ENCODE measurements at places on chromosomes 16 and 17.

GRCh38 chr17:65638221-65638975 is 77.0 kb upstream of the AXIN2 start:
- no peak for DNase-seq

DNA sequence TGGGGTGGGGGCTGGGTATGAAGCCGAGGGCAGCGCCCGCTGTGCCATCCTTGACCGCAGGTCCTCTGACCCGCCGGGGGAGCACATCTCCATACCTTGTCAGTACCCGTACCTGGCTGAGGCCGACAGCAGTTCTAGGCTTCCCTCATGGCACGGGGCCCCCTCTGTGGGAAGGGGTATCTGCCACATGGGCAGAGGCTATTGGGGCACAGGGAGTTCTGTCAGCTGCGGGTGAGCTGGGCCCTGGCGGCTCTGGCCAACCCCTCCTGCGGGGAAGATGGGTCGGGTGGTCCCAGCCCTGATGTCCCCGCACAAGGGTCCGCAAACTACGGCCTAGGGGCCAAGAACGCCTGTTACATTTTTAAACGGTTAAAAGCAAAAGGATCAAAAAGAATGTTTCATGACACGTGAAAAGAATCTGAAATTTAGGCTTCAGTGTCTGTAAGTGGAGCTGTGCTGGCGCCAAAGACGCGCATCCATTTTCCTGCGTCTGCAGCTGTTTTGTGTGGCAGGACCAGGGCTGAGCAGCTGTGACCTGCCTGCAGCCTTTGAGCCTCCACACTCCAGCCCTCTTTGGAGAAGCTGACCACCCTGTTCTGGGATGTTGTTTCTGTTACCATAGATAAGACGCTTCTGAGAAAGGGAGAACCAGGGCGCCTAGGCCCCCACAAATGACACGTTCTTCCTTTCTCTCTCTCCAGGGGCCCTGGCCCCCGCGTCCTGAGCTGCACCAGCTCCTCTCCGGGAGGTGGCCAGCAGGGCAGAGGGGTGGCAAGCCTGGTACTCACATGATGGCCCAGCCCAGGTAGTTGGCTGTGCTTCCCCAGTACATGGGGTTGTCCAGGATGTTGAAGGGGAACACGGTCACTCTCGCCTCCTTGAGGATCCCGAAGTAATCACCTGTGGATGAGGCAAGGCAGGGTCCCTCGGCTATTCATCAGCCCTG is 12.7 kb upstream of the RASD1 start:
- no peaks in the 10 kb centered on the region for H3K36me3 ChIP-seq
- H3K4me1 ChIP-seq: no peaks in the 10 kb centered on the region
- no peak overlapping the region for H3K4me3 ChIP-seq
- no peaks in the 10 kb centered on the region for H3K27me3 ChIP-seq
- no peak for DNase-seq

- H3K4me1 ChIP-seq: no peaks in the 10 kb centered on the region
- H3K36me3 ChIP-seq: no peaks in the 10 kb centered on the region
- H3K27me3 ChIP-seq: no peaks in the 10 kb centered on the region
- no peak overlapping the region for H3K4me3 ChIP-seq
These were observed 130.1 kb upstream of the COX10 start for GRCh38 chr17:13939222-13939621.

- H3K27me3 ChIP-seq: no peaks in the 10 kb centered on the region
- H3K36me3 ChIP-seq: no peaks in the 10 kb centered on the region
- no peak for DNase-seq
- H3K27ac ChIP-seq: no peak overlapping the region
- H3K4me3 ChIP-seq: no peak overlapping the region
- H3K4me1 ChIP-seq: no peaks in the 10 kb centered on the region
These were observed 9.0 kb upstream of the RHBDL3 start for GRCh38 chr17:32256701-32257019.
